Activated CD4-positive, alpha-beta T cell treated with anti-CD3 and anti-CD28 coated beads, Interleukin-10, Interleukin-2, amounts not matched to agents 100 ng/mL and 50 ng/mL, durations not matched to agents 16 hours and 8 hours (primary cell): ENCODE measurements at places on chromosomes 3 and 15.
A peak's percentile ranks its signal among the peaks of the same experiment; 100 is the strongest.

- DNase-seq = no peak
Measured at GRCh38 chr3:192155194-192155593, 572.1 kb downstream of the FGF12 start.

DNA sequence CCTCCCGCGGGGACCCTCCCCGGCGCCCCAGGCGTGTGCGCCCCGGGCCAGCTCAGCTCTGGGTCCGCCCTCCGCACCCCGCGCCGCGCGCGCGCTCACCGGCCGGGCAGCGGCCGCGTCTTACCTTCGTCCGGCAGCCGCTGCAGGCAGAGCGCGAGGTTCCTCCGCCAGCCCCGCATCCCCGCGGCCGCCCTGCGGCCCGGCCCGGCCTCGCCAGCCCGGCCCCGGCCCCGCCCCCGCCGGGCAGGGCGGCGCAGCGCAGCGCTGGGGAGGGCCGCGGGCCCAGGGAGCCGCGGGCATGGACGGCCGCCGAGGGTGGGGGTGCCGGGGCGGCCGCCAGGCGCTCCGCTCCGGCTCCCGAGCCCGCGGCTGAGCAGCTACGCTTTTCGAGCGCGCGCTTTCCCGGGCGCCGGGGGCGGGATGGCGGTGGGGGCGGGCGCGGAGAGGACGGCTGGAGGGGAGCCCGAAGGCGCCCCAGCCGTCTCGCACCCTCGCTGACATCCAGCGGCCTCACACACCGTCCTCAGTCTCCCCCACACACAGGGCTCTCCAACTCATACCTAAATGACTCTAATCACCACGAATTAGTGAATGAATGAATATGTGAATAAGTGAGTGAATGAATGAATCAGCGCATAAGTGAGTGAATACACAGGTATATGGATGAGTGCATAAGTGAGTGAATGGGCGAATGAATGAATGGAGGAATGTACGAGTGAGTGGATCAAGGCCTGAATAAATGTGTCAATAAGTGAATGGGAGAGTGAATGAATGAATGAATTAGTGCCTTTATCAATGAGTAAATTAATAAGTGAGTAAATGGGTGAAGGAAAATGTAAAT, 48.5 kb upstream of the CCDC174 start:
- no peak for DNase-seq

DNA sequence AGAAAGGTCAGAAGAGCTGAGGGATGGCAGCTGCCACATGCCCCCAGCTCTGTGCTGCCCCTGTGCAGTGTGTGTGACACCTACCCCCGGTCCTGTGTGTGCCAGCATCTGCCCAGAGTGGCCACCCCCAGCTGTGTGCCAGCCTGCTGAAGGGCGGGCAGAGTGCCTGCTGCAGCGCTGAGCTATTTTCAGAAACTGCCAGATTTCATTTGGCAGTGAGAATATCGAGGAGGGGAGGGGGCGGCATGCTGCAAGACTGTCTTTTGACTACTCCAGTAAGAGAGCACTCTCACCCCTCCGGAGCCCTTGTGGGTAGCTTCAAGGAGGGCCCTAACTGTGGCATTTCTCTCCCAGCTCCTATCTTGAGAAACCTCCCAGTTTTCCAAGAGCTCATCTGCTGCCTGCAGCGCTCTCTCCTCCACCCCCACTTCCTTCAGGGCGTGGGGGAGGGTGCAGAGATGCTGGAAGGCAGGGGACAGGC, 25.2 kb upstream of the DOCK3 start:
- DNase-seq = no peak

- no peak for DNase-seq
Measured at GRCh38 chr3:183539811-183540210, 15.7 kb downstream of the KLHL6 start.

GRCh38 chr15:43525131-43525530, 7.7 kb downstream of the MAP1A start:
- DNase-seq = no peak

GRCh38 chr15:52406601-52407000, 111.0 kb upstream of the MYO5C start:
- no peak for DNase-seq

- no peak for DNase-seq
Measured at GRCh38 chr15:25053000-25053815, 98.4 kb downstream of the SNRPN start.

- DNase-seq = no peak
Measured at GRCh38 chr15:66253418-66254088, at the start of gene MEGF11. MEGF11 (minus strand) TSS chr15:66253750; CDS start chr15:66128403, 125,347 bp downstream.

DNA sequence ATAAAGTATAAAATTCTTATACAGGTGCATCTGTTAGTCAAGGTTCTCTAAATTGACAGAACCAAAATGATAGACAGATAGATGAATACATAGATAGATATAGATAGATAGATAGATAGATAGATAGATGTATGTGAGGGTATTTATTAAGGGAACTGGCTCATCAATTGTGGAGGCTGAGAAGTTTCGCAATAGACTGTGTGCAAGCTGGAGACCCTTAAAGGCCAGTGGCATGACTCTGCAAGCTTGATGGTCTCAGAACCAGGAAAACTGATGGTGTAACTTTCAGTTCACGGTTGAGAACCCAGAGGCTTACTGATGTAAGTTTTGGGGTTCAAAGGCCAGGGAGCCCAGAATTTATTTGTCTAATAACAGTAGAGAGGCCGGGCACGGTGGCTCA, 1123.7 kb upstream of the CADM2 start:
- no peak for DNase-seq

GRCh38 chr3:168364967-168365366, 269.2 kb upstream of the GOLIM4 start:
- no peak for DNase-seq

GRCh38 chr3:136380530-136380929, 130.4 kb downstream of the PCCB start:
- no peak for DNase-seq

DNA sequence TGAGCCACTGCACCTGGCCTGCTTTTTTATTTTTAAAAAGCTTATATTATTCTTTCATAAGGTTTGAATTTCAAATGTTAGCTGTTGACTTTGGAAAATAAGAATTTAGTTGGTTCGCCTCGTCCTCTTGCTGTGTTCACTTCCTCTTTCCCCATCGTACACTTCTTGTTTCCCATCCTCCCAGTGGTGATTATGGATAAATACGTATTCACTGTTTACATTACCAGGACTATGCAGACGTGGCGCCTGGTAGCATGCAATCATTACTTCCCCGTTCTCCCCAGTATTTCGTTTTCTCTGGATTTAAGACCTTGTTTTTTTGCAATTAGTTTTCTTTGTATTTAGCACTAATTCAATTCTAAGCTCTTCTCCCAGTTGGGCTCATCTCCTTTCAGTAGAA, 70.1 kb downstream of the LMLN start:
- no peak for DNase-seq

DNA sequence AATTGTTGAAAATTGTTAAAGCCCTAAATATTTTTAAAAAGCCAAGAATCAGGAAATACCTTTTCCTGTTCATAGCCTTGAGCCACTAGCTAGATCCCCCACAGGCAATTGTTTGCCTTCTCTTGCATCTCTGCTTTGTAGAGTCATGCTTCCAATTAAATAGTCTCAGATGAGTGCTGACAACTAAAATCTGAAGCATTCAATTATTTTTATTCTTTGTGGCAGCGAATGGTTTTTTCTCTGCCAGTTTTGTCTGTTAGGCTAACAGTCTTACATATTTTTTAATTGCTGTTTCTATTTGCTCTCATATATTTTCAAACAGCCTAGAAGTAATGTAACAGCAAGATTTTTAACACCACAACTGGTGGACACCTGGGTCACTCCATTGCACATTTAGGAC, 277.1 kb upstream of the GBE1 start:
- DNase-seq = no peak

DNA sequence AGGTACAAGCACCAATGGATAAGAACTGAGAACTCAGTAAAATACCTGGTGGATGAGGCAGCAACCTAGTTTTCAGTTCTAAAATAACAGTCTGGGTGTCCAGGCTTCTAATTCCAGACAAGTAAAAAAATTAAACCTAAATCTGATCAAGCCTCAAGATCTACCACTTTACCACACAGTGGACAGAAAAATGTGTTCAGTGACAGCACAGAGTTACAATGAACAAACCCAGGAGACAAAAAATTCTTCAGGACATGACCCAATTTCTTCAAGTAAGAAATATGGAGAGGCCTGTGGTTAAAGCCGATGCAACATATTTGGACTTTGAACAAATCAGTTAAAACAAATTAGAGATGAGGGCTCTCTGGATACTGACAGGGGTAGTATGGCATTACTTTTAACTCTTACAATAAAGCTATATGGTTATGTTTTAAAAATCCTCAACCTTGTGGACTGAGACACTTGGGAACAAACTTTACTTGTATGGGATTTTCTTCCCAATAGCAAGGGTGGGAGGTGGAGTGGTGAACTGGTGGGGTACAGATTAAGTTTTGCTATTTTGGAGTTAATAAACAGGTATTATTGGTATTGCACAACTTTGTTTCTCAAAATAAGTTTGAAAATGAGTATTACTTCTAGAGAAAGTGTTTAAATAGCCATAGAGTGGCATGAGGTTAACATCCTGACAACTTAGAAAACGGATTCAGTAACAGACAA, 14.2 kb downstream of the CCNL1 start:
- DNase-seq = no peak

- no peak for DNase-seq
Measured at GRCh38 chr3:51739110-51739509, 32.2 kb downstream of the GRM2 start.

DNA sequence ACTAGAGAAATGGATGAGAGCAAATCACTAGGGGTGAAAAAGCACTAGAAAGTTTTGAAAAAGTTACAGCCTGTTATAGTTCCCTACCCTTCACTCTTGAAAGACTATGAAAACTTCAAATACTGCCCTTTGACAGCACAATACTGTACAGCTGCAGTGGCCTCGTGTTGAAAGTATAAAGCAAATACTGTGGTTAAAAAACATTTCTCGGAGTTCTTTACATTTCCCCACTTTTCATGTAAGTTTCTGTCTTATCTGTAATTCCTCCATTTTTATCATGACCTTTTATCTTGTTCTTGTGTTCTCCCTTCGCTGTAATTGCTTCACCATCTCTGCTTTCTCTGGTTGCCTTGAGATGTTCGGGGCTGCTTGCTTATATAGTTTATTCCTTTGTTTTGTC, 423.8 kb upstream of the CFAP20DC start:
- no peak for DNase-seq

- no peak for DNase-seq
Measured at GRCh38 chr15:63473749-63473998, 30.7 kb upstream of the USP3 start.

GRCh38 chr15:63483521-63484371, 20.6 kb upstream of the USP3 start:
- DNase-seq = peak; percentile 80

DNA sequence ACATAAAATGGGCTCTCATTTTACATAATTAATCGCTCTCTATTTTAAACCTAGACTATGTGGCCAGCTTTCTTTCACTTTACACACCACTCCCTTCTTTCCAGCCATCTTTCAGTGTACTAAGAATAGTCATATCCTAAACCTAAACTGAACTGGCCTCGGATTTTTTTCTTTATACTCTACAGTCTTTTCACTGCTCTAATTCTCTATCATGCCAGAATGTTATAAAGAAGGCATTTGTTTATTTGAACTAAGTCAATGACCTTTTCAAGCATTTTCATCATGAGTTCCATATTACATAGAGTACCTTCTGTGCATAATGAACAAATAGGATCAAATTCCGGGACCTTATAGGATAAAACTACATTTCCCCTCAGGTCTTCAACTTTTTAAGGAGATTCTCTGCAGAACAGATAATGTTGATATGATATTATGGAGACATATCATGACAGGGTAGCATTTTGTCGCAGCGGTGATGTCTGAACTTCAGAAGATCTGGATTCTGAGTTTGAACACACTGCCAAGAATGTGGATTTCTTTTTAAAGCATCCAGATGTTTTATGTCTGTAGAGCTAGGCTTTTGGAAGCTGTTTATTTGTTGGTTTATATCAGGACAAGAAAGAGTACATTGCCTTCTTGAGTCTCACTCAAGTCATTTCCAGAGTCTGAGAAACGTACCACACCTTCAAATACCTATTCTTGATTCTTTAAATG, 1047.3 kb downstream of the MCTP2 start:
- DNase-seq = no peak

- no peak for DNase-seq
Measured at GRCh38 chr15:58329781-58330671, 101.8 kb upstream of the LIPC start.

DNA sequence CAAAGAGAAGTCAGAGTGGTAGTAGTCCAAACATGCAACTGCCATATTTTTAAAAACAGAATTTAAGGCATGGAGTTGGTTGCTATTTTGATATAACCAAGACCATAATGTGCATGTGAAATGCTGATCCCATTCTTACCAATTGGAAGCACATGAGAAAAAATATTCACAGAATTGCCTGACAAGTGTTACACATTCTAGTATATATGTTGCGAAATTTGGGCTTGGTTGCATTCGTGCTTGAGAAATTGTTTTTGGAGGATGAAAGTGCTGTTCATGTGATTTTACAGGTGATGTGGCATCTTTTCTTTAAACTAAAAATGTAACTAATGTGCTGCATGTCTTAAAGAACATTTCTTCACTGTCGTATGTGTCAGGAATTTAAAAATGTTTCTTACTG, 199.7 kb downstream of the CHL1 start:
- DNase-seq = no peak

DNA sequence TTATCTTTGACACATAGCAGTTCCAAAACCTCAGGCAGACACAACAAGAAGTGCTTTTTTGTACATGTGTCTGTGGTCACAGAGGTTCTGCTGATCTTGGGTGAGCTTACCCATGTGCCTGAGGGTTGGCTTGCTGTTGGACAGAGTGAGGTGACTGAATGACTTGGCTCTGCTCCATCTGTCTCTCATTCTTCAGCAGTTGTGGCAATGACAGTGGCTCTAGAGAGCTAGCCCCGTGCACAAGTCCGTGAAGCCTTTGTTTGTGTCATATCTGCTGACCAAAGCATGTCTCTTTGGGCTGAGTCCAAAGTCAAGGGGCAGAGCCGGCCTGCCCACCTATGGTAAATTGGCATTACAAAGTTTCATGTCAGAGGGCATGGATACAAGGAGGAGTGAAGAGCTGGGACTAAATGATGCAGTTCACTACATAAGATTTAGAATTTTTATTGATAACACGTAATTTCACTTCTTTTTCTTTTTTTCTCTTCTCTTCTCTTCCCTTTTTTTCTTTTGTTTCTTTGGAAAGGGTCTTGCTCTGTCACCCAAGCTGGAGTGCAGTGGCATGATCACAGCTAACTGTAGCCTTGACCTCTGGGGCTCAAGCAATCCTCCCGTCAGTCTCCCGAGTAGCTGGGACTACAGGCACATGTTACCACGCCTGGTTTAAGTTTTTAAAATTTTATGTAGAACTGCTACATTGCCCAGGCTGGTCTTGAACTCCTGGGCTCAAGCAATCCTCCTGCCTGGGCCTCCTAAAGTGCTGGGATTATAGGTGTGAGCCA, 77.9 kb downstream of the ITPR1 start:
- no peak for DNase-seq

- no peak for DNase-seq
Measured at GRCh38 chr3:183504597-183504996, 50.9 kb downstream of the KLHL6 start.

DNA sequence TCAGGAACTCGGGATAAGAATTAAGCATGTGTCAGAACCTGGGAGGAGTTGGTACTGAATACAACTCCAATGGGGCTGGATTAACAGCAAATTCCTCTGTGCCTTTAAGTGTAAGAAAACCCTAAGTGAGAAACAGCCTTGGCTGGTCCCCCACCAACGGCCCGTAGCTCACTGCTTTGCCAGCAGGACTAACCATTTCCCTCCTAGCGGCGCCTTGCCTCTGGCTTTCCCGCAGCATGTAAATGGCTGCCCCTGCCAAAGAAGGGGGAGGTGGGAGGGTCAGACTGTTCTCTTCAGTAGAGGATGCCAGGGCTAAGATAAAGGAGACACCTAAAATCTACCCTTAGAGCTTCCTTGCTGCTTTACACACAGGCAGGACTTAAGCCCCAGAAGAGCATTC, 51.0 kb upstream of the SH3GL3 start:
- no peak for DNase-seq
